ENCODE measurements at places on chromosomes 12 and 14. TPM values are rescaled to one million over a fixed set of nuclear protein-coding genes. Genes with fewer than 3 reads are reported as not detected.

The PTPRO gene
- 1.3 TPM for total RNA-seq

The CMA1 gene
- total RNA-seq = 0.13 TPM

The FZD10 gene
- total RNA-seq = 11.0 TPM

The GRIP1 gene
- 2.2 TPM for total RNA-seq

The KRT73 gene
- 0.09 TPM for total RNA-seq

The ANKS1B gene
- 5.6 TPM for total RNA-seq

The KLRC2 gene
- total RNA-seq = 0.13 TPM

The PRKD1 gene
- total RNA-seq = 14.0 TPM

The ANKRD33 gene
- total RNA-seq = 0.04 TPM

The LHX5 gene
- total RNA-seq = not detected

The RFX4 gene
- 0.09 TPM for total RNA-seq

The SLC17A8 gene
- 0.35 TPM for total RNA-seq

The TRMT61A gene
- total RNA-seq = 6.4 TPM

The KRT79 gene
- not detected for total RNA-seq

The OR5AU1 gene
- total RNA-seq = not detected

The GNB3 gene
- 4.7 TPM for total RNA-seq

The SELPLG gene
- total RNA-seq = 2.8 TPM

The PKP2 gene
- total RNA-seq = 3.1 TPM

The CATSPERB gene
- total RNA-seq = 0.80 TPM

The DHH gene
- total RNA-seq = 1.1 TPM

The SDSL gene
- total RNA-seq = 0.53 TPM

The MIS18BP1 gene
- total RNA-seq = 17.0 TPM

The CIT gene
- total RNA-seq = 9.5 TPM

The TSPAN19 gene
- total RNA-seq = 0.04 TPM

The PTHLH gene
- total RNA-seq = 2.5 TPM

The KRT80 gene
- total RNA-seq = 0.62 TPM

The IL26 gene
- total RNA-seq = not detected

The RNASE7 gene
- total RNA-seq = not detected

The DCP1B gene
- total RNA-seq = 8.3 TPM

The PROX2 gene
- not detected for total RNA-seq

The TMEM119 gene
- total RNA-seq = 50.8 TPM

The MNAT1 gene
- total RNA-seq = 102 TPM

The OVCH1 gene
- total RNA-seq = 0.35 TPM

The RAPGEF3 gene
- 11.5 TPM for total RNA-seq

The ISCU gene
- 106 TPM for total RNA-seq

The GZMB gene
- 0.22 TPM for total RNA-seq

The LYZ gene
- total RNA-seq = 11.3 TPM

The TBX3 gene
- total RNA-seq = 16.6 TPM

The NPAS3 gene
- 5.7 TPM for total RNA-seq

The AQP6 gene
- 0.13 TPM for total RNA-seq

The SLC38A2 gene
- 107 TPM for total RNA-seq

The LACRT gene
- total RNA-seq = not detected

The MYO1H gene
- total RNA-seq = not detected

The ACOT6 gene
- total RNA-seq = not detected

The PNP gene
- 8.9 TPM for total RNA-seq

The ADSS1 gene
- total RNA-seq = 42.3 TPM

The RESF1 gene
- total RNA-seq = 25.6 TPM

The HOXC10 gene
- total RNA-seq = 7.6 TPM

The CLEC7A gene
- 1.2 TPM for total RNA-seq

The RIN3 gene
- total RNA-seq = 4.3 TPM
